ENCODE measurements at places on chromosomes 12 and 14.

- no peak for DNase-seq
Observed at GRCh38 chr14:84622357-84622756, 907.6 kb upstream of the FLRT2 start.

- no peak for DNase-seq
Observed at GRCh38 chr12:59182191-59182590, 261.9 kb upstream of the LRIG3 start.

DNA sequence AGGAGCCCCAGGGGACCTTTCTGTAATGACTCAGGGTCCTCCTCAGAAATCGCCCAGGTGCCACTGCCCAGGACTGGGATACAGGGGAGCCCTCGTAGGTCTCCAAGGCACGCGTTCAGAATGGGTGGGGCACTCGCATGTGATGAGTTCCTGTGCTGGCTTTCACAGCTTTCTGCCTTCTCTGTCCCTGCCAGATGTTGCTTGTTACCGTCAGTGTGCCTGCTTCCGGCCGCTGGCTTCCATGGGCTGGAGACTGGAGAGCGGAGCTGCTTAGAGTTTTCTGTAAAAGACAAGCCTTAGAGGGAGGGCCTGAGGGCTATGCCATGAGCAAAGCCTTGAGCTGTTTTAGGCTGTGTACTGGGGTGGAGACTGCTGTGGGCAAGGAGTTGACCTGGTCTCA, 75.0 kb upstream of the SLC24A4 start:
- DNase-seq: no peak

DNA sequence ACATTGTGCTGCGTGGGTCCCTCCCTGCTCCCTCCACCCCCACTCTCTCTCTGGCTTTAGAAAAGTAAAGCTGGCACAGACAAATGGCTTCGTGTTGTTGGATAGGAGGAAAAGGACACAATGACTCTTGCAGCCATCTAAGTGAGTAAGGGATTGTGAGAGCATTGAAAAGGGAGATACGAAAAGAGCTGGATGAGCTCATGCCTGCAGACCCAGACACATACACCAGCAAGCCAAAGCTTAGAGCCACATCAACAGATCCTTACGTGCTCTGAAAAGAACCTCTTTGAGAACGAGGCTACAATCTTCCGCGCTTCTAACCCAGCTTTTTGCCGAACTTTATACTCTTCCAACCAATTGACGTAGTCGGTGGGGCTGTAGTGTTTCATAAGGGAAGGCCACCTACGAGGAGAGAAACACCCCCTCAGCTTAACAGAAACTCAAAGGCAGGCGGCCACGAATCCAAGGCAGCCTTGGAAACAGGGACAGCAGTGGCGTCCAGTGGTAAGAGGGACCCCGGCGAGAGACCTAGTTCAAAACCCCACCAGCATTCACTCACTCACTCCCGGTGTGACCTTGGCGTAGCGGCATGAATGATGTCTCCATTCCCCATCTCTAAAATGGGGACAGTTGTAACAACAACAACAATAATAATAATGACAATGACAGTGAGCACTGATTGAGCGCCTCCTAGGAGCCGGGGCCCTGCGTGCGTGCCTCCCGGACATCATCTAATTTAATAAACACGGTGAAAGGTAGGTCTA, 1.1 kb downstream of the FBXO21 start:
- no peak for DNase-seq

DNA sequence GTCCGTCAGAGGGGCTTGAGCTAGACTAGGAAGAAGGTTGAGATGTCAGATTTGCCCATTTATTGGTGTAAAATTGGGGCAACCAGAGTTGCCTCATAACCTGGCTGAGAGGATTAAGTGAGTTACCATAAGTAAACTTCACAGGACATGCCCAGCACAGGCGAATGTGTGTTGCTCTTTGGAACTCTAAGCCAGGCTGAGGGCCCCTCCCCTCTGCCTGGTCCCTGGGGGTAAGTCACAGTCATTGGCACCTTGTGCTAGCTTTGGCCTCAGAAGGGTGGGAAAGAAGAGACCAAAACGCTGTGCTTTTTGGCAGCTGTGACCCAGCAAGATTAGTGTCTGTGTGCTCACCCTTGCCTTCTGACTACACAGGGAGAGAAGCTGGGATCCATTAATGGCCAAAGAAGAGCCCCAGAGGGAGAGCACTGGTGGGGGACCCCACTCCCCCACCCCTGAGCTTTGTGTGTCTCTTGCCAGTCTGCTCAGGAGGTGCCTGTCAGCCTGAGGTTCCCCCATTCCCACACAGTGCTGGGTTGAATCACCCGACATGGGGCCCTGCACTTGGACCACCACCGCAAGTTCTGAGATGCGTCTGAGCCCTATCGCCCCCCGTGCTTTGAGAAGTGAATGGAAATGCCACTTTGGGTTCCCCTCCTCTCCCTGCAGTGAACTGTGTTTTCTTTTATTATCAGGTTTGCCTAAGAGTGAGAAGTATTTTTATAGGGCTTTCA, 74.1 kb downstream of the CACNA1C start:
- no peak for DNase-seq

- DNase-seq: no peak
Observed at GRCh38 chr12:97778111-97778510, 315.5 kb downstream of the RMST start.
